Fibroblast of lung (primary cell): ENCODE measurements at places on chromosomes 1 and 21. TPM values are rescaled to one million over a fixed set of nuclear protein-coding genes. Genes with fewer than 3 reads are reported as not detected.

Gene CDC7
- total RNA-seq: 3.1 and 3.6 TPM in 2 replicates

Gene C1QB
- not detected in 2 replicates for total RNA-seq

Gene FAM20B
- 32.9 and 45.2 TPM in 2 replicates for total RNA-seq

Gene CCDC181
- total RNA-seq: 0.66 and 0.77 TPM in 2 replicates

Gene CYP4Z1
- total RNA-seq: not detected in 2 replicates

Gene FCGR3B
- total RNA-seq: not detected in 2 replicates

Gene WNT2B
- 1.5 and 3.5 TPM in 2 replicates for total RNA-seq

Gene NAV1
- total RNA-seq: 7.2 and 19.8 TPM in 2 replicates

Gene PLA2G2D
- not detected in 2 replicates for total RNA-seq

Gene PLA2G4A
- 3.9 and 5.8 TPM in 2 replicates for total RNA-seq

Gene CNIH4
- total RNA-seq: 95.5 and 109 TPM in 2 replicates

Gene CRTC2
- 2.6 TPM in 2 replicates for total RNA-seq
